DMS79 treated with DMSO at 0.1 percent for 48 hours (cell line): ENCODE measurements at places on chromosomes 13 and 19.

- DNase-seq: no peak
Observed at GRCh38 chr13:99432609-99433542, 68.4 kb upstream of the TM9SF2 start.

DNA sequence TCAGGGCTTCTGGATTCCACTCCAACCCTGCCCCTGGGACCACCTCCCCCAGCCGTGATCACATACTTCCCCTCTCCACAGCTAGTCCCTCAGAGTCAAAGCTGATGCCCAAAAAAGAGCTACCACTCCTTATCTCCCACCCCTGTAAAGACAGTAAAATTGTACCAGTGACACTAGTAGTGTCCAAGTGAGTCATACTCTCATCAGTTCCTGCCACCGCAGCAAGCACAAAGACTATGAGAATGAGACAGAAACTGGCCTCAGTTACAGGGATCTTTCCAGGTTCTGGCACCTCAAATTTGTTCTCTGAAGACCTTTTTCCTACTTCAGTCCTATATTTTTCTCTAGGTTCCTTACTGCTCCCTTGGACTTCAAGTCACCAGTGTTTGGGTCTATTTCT lies 144.2 kb downstream of the SPRY2 start:
- DNase-seq: no peak

- DNase-seq: no peak
Observed at GRCh38 chr19:28560786-28561185, 652.2 kb downstream of the UQCRFS1 start.

GRCh38 chr13:26425443-26426358 lies 131.8 kb upstream of the WASF3 start:
- DNase-seq: peak; percentile 84

DNA sequence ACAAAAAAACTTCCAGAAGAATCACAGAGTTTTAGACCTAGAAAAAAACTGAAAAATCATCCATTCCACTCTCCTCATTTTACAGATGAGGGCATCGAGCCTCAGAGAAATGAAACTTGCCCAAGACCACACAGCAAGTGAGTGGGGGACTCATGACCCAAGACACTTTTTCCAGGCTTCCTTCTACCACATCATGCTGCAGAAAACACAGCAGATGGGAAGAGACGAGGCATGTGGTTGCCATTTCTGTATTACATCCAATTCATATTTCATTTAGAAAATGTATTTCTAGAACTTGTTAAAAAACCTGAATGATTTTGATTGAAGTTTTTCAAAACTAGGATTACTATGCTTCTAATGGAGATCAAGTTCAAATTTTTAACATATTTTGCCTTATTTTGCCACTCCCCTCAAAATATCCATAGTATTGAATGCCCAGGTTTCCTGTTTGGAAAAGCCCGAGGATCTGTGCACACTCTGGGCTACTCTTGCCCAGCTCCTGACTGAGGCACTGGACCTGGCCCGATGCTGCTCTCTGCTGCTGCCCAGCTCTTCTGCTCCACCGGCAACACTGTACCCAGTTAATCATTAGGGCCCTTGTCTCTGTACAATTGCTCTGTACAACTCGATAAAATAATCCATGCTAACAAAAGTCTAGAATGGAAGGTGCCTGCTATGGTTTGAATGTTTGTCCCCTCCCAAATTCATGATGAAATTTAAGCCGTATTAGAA lies 157.4 kb downstream of the EFNB2 start:
- no peak for DNase-seq

- DNase-seq: no peak
Observed at GRCh38 chr19:38280030-38280921, 15.9 kb downstream of the SPINT2 start.

DNA sequence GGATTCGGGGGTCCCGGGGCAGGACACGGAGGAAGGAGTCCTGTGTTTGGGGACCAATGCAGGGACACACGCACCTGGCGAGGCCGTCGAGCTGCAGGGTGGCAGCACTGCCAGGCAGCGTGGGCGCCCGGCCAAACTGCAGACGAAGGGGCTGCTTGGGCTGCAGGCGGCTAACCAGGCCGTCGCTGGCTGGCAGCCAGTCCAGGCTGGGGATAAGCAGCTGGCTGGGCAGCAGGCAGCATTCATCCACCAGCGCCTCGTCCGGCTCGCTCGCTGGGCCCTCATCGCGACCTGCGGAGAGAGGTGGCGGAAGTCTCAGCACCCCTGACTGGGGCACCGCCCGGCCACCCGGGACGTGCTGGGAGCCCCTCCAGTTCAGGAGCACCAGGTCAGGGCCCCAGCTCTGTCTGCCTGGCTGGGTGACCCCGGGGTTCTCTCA lies 11.5 kb downstream of the CFD start:
- peak; percentile 74 for DNase-seq
